ENCODE measurements at places on chromosomes 3 and 15.

GRCh38 chr3:117547956-117548550 lies 838.5 kb downstream of the TUSC7 start:
- no peak for DNase-seq

DNA sequence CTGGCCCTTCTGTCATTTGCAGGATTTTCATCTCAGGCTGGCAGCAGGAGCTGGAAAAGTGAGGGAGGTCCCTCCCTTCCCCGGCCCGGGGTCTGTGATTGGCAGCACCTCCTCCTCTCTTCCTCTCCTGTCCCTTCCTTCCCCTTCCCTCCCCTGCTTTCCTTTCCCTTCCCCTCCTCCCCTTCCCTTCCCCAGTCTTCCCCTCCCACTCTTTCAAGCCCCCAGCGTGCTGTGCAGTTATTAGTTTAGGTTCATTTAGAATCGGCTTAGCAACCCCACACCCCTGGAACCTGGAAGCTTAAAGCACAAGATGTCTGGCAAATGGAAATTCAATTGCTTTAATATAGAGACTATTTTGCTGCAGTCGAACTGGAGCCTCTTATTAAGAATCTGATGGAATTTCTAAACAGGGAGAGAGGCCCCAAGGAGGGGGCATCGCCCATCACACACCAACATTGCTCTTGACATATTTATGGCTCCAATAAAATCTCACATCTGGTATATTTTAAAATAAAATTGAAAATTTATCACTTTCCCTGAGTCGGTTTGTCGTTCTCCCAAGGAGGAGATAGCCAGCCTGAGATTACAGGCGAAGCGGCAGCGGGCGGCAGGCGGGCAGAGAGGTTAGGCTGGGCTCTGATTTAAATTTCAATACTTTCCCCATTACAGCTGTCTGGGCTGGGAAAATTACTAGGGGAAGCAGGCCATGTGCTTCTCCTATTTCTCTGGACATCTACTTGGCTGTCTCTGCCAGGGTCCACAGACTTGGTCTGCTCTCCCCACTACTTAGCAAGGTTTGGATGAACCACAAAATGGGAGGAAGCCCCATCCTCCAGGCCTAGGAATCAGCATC lies 98.9 kb downstream of the LINGO1 start:
- no peak for DNase-seq

- DNase-seq: no peak
These were observed 492.6 kb downstream of the TUSC7 start for GRCh38 chr3:117201901-117202774.

GRCh38 chr15:38861108-38861507 lies 296.5 kb upstream of the RASGRP1 start:
- DNase-seq: no peak

DNA sequence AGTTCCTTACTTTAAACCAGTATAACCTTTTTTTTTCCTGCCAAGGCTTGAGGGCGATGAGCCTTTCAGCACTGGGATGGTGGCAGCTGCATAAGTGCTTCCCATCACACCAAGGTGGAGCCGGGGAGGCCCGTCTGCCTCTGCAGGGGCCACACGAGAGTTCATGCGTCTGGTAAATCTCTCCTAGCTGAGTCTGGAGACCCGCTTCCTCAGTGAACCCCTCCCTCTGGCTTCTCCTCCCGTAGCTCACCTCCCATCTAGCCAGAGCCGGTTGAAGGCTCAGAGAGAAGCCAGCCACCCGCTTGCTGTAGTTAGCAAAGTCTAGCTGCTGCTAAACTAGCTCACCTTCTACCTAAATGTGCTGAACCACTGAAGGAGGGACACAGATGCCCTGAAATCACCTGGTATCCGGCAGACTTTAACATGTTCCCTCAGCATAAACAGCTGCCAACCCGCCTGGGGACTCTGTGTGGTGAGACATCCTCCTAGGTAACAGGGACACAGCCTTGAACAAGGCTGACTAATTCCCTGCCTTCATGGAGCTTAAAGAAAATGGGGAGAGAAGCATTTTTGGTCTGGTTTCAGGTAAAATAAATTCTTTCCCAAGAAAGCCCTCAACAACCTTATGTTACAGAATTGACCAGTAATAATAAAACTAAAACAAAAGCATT lies 42.9 kb downstream of the RLBP1 start:
- no peak for DNase-seq

DNA sequence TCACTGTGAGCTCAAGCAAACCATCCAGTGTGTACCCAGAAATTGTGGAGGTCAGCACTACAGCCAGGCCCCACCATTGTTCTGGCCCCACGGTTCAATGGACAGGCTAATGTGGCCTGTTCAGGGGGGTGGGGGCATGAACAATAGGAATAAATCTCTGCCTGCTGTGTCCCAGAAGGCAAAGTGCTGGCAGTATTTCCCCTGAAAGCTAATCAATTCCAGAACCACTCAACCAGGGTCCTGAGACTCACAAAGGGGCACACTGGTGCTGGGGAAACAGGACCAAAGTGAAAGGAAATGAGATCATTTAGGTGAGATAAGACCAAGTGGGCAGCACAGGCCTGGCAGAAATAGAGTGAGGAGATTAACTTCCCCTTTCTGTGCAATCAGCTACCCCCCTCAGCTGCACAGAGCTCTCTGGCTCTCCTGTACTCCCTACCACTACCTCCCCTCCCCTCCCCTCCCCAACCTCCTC lies 11.5 kb downstream of the CRYGS start:
- no peak for DNase-seq

DNA sequence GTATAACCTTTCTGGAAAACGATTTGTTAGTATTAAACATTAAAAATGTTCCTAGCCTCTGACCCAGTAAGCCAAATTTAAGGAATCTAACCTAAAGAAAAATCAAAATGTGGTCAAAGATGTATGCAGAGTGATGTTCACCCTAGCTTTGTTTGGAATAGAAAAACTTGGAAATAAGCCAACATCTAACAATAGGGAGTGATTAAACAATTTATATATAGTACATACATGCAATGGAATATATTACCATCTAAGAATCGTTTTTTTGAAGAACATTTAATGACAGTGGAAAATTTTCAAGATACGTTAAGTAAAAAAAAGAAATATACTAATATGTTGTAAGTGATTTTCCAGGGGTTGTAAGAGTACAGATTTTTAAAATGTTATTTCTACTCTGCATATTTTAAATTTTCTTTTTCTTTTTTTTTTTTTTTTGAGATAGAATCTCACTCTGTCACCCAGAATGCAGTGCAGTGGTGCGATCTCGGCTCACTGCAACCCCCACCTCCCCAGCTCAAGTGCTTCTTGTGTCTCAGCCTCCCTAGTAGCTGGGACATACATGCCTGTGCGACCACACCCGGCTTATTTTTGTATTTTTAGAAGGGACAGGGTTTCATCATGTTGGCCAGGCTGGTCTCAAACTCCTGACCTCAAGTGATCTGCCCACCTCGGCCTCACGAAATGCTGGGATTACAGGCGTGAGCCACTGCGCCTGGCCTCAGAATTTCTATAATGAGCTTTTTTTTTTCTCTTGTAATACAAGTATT lies 54.9 kb downstream of the ANP32A start:
- DNase-seq: no peak

DNA sequence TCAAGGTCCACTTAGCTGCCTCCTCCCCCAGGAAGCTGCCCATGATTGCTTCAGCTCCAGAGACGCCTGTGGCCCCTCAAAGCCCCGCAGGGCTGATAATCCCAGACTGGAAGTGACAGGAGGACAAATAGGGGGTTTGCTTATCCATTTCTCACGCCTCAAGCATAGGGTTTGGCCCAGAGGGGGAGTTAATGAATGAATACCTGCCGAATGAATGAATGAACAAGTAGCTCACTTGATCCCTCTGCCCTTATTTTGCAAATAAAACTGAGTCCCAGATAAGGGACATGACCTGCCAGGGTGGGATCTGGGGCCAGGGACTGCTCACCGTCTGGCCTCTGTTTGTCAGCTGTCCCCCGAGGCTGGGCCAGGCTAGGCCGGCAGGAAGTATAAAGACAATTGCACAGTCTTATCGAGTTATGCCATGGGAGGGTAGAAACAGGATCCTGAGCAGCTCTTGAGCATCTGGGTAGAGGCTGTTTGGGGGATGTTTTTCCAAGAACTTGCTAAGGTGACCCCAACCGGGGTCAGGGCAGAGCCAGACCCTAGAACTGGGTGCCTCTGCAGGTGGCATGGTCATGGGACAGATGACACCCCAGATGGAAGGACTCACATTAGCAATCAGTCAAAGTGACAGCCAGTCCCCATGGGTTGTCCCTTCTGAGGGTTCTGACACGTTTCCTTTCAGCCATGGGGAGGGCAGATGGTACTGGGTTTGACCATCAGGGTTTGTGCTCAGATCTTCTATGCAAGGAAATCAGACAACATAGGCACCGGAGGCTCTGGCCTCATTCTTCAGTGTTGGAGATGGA lies 45.0 kb downstream of the IQSEC1 start:
- no peak for DNase-seq

DNA sequence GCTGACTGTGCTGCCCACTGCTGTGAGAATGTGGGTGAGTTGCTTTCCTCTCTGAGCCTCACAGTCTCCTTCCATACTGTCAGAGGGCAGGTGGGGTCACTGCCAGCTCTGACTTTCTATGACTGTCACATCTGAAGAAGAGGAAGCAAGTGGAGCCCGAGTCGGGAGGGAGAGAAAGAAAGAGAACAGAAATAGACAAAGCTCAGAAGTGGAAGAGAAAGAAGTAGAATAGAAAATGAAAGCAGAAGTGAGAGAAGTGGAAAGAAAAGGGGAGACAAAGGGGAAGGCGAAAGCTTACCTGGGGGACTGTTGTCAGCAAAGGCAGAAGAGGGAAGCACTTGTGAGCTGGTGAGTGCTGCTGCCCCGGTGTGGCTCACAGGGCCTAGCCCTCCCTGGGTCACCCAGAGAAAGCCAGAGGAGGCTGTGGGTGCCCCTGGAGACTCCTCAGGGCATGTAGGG lies 57.9 kb downstream of the EPHB1 start:
- DNase-seq: no peak

- no peak for DNase-seq
These were observed 113.8 kb downstream of the ANP32A start for GRCh38 chr15:68706931-68707330.

GRCh38 chr3:98026425-98027084 lies 8.6 kb downstream of the GABRR3 start:
- no peak for DNase-seq

- DNase-seq: no peak
These were observed 14.5 kb downstream of the C3orf20 start for GRCh38 chr3:14689247-14689980.

DNA sequence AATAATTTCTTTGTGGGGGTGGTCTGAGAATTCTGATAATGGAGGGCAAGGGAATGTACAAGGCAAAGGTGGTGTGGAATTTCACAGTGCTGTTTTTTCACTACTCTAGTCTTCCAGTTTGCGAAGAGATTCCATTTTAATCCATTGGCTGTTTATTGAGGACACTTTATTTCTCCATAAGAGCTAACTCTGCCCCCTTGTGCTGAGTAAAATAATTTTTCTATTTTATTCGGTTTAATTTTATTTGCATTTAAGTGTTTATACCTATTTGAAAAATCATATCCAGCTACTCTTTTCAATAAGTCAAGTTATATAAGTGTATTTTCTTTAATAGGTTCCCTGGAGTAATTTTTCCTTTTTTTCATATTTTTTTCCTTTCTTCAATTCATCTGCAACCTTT lies 840.1 kb downstream of the TUSC7 start:
- no peak for DNase-seq

DNA sequence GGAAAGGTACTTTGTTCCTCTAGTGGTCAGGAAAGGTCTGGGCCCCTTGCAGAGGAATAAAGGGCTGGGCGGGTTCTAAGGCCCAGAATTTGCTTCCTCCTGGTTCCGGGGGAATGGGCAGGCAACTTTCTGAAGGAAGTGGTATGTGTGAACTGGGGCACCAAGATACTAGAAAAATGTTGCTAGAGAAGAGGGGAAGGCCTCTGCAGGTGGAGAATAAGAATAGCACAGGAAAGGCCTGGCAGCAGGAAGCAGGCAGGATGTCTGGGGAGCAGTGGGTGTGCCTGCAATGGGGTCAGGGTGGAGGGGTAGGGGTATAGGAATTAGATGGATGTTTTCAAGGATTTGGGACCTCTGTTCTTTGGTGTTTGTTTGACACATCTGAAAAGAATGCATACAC lies 2.0 kb downstream of the SLC22A13 start:
- DNase-seq: no peak

- no peak for DNase-seq
These were observed 32.7 kb downstream of the STARD9 start for GRCh38 chr15:42608110-42608531.

GRCh38 chr15:27062951-27063350 lies 92.0 kb downstream of the GABRG3 start:
- DNase-seq: no peak

GRCh38 chr3:177703788-177704187 lies 506.5 kb upstream of the TBL1XR1 start:
- no peak for DNase-seq

- DNase-seq: no peak
These were observed 308.5 kb upstream of the ARRDC4 start for GRCh38 chr15:97652041-97652440.

DNA sequence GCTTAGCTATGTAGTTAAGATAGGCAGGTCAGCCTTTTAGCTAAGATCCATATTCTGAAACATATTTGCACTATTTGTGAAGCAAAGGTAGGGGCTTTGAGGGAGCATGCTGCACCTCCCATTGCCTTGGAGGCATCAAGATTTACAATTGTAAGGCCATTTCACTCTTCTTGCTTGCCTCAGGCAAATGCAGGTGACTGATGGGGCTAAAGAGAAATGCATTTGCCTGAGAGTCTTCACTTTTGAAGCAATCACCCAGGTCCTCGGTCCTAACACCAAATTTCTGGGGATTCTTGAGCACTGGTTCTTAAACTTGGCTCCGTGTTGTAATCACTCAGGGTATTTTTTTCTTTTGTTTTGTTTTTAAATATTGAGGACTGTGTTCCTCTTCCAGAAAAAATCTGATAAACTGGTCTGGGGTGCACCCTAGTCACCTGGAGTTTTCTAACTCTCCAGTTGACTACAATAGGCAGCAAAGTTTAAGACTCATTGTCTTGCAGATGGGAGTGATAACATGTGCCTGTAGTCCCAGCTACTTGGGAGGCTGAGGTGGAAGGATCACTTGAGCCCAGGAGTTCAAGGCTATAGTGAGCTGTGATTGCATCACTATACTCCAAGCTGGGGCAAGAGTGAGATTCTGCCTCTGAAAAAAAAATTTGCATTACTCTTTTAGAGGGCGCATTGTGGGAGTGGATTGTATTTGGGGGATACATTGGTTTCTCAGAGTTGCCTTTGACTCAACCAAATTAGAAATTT lies 68.1 kb downstream of the EOMES start:
- no peak for DNase-seq

GRCh38 chr15:43796566-43796965 lies 3.5 kb downstream of the SERINC4 start:
- no peak for DNase-seq

Measured in stimulated activated CD4-positive, alpha-beta T cell treated with anti-CD3 and anti-CD28 coated beads, TNF-alpha, amount 100 ng/mL, for 24 hours (primary cell).